Left lobe of liver (tissue), 2 donors: ENCODE measurements at places on chromosomes 13 and 19.

DNA sequence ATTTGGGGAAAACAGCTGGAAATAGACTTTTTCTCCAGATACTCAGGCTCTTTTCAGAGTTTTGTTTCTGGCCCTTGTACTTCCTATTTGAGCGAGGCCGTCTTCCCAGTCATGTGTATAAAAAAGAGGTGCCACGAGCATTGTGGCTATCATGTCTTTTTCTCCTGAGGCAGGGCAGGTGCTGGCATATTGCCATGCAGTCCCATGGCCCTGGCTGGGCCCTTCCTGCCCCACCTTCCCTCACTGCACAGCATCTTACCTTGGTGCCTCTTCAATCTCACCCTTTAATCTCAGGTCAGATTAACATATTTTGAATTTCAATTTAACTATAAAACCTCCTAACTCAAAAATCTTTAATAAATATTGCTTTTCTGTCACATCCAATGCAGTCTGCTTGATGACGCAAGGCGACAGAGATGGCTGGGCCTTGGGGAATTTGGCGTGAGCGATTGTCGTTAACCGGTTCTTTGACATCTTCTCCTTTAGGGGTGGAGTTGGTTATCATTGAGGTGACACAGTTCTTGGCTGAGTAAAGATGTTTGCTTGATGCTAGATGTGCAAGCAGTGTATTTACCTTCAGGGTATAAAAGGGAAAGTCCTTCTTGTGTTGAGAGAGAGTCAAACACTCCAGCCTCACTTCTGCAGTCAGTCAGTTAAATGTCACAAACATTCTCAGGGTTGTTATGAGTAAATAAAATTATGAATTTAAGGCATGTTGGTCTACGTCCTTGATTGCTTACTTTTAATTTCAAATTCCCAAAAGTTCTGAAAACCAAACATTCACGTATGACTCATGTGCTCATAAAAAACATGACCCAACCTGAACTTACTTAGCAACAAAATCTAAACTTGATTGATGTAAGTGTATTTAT, 289.9 kb downstream of the MYO16 start:
- no peak for DNase-seq

GRCh38 chr13:39417131-39417530, 185.9 kb downstream of the LHFPL6 start:
- no peak for DNase-seq

GRCh38 chr13:102983496-102983895, 82.7 kb downstream of the SLC10A2 start:
- no peak for DNase-seq

GRCh38 chr19:19409631-19410030, 4.2 kb downstream of the GATAD2A start:
- no peak for DNase-seq

GRCh38 chr19:13583114-13583513, 76.8 kb upstream of the CACNA1A start:
- DNase-seq: no peak

DNA sequence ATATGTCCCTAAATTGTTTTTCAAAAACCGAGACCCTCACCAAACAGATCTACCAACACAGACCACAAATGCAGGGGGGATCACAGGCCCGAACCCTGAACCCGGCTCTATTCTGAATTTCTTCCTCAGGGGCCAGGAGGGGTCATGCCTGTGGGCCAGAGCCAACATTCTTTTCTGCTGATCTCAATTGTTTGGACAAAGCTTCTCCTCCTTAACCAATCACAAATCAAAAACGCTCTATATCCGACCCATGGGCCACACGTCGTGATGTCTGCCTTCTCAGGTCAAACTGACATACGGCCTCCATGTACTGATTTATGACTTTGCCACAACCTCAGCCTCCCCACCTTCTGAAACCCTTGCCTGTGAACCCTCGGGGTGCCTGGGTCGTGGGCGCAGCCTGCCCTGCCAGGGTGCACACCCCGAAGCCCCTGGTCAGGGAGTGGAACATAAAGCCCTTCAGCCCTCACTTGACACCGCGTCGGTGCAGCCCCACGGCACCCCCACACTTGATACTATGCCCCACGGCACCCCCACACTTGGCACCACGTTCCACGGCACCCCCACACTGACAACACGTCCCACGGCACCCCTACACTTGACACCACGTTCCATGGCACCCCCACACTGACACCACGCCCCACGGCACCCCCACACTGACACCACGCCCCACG, 58.4 kb upstream of the C13orf46 start:
- DNase-seq: no peak

- no peak for DNase-seq
These were observed 117.7 kb upstream of the ABCC4 start for GRCh38 chr13:95418946-95419345.
